ENCODE measurements at places on chromosomes 2 and 18.

- DNase-seq: no peak
Measured at GRCh38 chr2:149738767-149739166, 151.2 kb upstream of the MMADHC start.

- no peak for DNase-seq
Measured at GRCh38 chr18:902229-902628, 2.4 kb upstream of the ADCYAP1 start.

DNA sequence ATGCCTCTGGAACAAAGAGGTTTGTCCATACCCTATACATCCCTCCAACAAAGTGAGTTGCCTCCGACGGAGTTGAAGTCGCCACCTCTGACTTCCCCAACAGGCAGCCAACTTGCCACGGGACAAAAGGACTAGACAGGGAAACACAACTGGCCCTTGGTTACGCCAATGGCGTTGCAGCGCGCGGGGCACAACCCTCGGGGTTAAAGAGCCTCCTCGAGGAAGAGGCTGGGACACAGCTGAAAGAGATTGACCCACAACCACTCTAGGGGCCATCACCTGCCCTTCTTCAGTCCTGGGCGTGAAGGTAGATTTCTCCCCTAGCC, 545 bp downstream of the GTF3C2 start:
- DNase-seq: no peak

- no peak for DNase-seq
Measured at GRCh38 chr2:127631997-127632581, 13.9 kb upstream of the GPR17 start.

- DNase-seq: no peak
Measured at GRCh38 chr2:227436436-227437174, 35.4 kb upstream of the AGFG1 start.

- DNase-seq: no peak
Measured at GRCh38 chr18:77074431-77074830, 58.2 kb downstream of the MBP start.

GRCh38 chr18:42712065-42712464, 403.4 kb downstream of the RIT2 start:
- no peak for DNase-seq

DNA sequence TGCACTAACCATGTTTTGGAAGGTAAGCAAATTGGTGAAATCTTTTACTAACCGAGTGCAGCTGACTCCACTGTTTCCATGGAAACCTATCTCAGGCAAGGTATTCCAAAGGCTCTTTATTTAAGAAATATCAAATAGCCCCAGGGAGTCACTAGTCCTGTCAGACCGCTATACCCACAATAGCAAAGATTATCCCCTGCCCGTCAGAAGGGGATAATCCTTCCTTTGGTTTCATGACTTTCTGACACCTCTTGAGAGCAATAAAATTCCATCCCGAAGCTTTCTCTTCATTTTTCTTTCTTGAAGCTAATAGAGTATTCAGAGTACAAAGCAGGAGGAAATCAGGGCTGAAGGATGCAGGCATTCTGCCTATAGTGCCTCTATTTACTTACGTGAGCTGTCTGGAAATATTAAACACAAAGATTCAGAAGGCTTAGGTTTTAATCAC, 34.7 kb upstream of the MAP2 start:
- DNase-seq: no peak

DNA sequence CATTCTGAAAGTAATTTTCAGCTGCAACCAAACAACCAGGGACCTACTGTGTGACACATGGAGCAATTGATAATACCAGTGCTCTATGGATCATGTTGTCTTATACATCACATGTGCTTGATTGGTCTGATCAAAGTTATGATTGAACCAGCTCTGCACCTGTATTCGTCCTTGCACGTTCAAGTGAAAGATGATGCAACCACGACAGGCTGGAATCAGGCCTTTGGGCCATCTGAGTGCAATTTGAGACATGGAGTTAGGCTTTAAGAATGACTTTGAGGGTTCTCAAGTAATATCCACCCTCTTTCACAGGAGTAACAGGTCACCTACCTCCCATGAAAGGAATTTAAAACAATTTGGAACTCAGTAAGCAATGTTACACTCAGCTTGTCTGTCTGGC, 165.2 kb downstream of the SLC8A1 start:
- DNase-seq: no peak

DNA sequence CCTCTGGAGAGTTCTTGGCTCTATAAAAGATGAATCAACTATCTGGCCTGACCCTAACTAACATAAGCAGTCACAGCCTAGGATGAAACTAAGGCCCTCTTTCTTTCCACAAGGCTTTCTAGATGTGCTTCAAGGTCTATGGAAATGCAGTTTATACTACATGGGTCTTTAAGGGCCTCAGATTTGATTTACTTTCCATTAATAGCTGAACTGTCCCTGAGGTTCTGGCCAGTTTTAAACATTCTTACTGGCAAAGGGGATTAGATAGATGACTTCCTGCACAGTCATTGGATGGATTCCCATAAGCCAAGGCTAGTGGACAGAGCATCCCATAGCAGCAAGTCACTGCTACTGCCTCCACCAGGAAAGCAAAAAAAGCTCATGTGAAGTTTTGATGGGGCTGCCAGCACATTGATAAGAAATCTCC, 38.1 kb upstream of the LCLAT1 start:
- no peak for DNase-seq

DNA sequence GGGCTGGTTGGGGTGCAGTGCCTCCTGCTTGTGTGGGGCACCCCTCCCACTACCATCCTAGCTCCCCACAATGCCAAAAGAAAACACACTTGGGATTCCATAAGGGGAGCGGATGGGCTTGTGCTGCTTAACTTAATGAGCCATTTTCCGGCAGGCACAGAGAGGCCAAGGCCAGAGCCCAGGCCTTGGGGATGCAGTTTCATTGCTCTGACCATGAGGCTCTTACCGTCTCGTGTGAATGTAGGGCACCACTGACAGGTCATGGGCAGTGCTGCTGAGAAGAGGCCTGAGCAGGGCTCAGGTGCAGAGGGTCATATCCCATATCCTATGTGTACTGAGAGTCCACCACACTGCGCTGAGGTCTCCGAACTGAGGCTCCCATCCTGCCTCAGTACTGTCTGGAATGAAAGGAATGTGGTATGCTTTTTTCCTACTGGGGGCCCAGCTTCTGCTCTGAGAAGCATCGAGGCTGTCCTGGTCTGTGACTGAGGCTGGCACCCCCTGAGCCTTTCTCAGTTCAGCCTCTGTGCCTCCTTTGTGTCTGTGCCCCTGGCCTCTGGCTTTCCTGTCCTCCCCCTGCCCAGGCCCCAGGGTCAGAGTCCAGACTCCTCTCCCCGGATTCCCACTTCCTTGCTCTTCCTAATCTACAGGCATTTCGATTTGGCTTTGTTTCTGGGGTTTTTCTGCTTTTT, 45.2 kb upstream of the MAPRE3 start:
- DNase-seq: no peak

All from mesothelial cell of epicardium (in vitro differentiated cells).